Activated T-helper 2 cell treated with anti-CD3 and anti-CD28 coated beads, Interferon-gamma antibody, Interleukin-2, Interleukin-4, amounts not matched to agents 10 μg/mL and 5 μg/mL and 100 μg/mL, durations not matched to agents 14 hours and 24 hours and 36 hours (primary cell): ENCODE measurements at places on chromosomes 3 and 15. TPM values are rescaled to one million over a fixed set of nuclear protein-coding genes. Genes with fewer than 3 reads are reported as not detected.

GRCh38 chr15:77656294-77656693 lies 23.6 kb upstream of the LINGO1 start:
- H3K36me3 ChIP-seq, result no peaks in the 10 kb centered on the region
- no peaks in the 10 kb centered on the region for H3K4me1 ChIP-seq
- no peak overlapping the region for H3K4me3 ChIP-seq
- no peak overlapping the region for H3K27ac ChIP-seq

Gene DNAJA4
- 57.4 and 60.0 TPM in 2 replicates for total RNA-seq

GRCh38 chr3:125191730-125192129 lies 20.8 kb downstream of the SLC12A8 start:
- DNase-seq, result no peak
- no peak overlapping the region for H3K4me3 ChIP-seq
- H3K27me3 ChIP-seq, result peaks cover 33% of the 10 kb centered on the region
- no peaks in the 10 kb centered on the region for H3K36me3 ChIP-seq

DNA sequence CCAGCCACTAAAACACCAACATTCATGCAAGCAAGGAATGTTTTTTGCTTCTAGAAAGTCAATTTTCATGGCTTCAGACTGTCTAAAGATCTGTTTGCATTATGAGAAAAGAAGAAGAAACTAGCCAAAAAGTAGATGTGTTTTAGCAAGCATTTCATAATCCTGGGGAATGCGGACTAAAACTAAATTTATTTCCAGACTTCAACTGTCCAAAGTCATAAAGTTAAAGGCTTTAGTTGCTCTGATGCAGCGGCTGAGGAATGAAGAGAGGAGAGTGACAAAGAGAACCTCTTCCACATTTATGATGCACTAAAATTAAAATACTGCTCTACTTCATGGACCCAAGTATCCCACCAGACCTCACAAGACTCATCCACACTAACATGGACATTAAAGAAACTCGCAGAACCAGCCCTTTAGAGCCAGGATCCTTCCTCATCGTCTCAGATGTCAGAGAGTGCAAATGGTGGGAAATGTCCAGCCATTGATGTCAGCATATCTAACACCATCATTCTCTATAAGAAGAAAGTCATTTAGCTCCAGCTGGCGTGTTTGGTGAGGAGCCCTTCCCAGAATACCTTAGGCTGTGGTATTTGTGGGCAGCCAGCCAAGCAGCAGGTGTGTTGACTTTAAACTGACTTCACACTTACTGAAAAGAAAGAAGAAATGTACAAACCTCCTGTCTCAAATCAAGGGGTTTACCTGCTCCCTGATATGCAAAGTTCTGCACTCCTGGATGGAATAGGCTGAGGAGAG lies 17.4 kb downstream of the FYCO1 start:
- H3K4me3 ChIP-seq, result peak overlapping the region; percentile 81
- peaks cover 74% of the 10 kb centered on the region for H3K4me1 ChIP-seq
- peak; percentile 58 for DNase-seq

Gene ZBTB47
- 0.16 and 0.44 TPM in 2 replicates for total RNA-seq

GRCh38 chr15:40787344-40787841 lies 17.6 kb downstream of the C15orf62 start:
- no peak for DNase-seq
- H3K27me3 ChIP-seq, result no peaks in the 10 kb centered on the region
- H3K36me3 ChIP-seq, result peaks cover 7% of the 10 kb centered on the region
